ENCODE measurements at places on chromosomes 16 and 17.

GRCh38 chr16:73069581-73070262, 21.8 kb upstream of the ZFHX3 start:
- no peak for DNase-seq

GRCh38 chr17:61318684-61319098, 81.0 kb upstream of the TBX2 start:
- no peak for DNase-seq

DNA sequence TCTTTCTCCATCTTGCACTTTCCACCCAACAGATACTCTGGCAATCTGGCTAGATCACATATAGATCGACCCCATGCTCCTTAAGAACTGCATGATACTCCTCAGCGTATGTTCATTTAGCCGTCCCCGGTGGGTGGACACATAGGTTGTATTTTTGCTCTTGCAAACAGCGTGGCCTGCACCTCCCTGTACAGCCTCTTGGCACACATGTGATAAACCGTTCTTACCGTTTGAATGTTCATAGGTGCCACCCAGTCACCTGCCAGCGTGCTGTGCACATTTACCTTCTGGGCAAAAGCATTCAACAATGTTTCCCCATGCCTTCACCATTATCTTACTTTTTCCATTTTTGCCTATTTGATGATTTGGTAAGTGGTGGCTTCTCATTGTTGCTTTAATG, 6.2 kb downstream of the TNP2 start:
- no peak for DNase-seq

DNA sequence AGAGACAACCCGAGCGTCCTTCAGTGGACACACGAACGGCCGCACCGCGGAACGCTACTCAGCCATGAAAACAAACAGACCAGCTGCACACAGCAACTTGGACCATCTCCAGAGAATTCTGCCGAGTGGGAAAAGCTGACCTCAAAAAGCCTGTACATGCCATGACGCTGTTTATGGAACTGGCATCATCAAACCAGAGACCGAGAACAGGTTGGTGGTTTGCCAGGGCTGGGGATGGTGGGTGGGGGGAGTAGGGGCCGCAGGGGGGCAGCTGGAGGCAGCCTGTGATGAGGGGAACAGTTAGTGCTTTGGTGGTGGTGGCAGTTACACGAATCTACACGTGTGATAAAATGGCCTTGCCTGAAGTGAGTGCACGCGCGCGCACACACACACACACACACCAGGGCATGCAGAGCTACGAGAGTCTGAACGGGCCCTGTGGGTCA, 169.8 kb downstream of the LAT start:
- DNase-seq = no peak

GRCh38 chr17:12362853-12363455, 302.7 kb upstream of the MYOCD start:
- DNase-seq = no peak

Data from naive thymus-derived CD4-positive, alpha-beta T cell (primary cell).